ENCODE measurements at places on chromosomes 12 and 14.

DNA sequence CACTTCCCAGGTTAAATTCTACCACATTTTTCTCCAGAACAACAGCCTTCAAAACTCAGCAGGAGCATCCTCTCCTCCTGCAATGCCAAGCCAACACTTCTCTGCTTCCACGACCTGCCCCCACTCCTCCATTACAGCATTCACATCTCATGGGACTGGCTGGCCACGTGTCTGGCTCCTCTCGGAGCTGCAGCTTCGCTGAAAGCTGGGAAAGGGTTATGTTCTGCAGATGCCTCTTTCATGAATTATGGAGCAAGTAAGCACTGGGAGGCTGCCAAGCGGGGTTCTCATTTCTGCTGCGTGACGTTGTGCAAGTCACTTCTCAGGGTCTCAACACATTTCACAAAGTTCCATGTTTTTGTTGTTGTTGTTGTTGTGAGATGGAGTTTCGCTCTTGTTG lies 142.2 kb upstream of the RFLNA start:
- no peak for DNase-seq

DNA sequence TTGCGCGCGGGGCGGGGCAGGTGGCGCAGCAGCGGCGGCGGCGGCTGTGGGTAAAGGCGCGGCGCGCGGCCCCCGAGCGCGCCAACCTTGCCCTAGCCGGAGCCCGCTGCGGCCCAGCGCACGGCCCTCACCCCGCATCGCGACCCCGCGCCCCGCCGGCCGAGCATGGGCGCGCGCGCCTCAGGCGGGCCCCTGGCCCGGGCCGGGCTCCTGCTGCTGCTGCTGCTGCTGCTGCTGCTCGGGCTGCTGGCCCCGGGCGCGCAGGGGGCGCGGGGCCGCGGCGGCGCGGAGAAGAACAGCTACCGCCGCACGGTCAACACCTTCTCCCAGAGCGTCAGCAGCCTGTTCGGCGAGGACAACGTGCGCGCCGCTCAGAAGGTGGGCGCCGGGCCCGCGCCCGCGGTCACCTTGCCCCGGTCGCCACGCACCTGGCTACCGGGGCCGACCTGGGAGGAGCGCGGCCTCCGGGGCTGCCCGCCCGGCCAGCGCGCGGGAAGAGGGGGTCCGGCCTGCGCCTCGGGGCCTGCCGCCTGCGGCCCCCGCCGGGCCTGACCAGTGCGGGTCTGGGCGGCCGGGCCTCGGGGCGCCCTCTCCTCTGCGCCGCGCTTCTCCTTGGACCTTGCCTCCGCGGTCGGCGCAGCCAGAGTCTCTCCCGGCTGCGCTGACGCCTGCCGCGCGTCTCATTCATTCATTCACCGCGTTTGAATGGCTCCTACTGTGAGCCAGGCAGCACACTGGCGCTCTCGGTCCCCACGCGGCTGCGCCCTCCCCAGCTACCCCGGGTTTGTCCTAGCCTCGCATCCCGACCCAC lies at the start of gene BRI3BP:
Gene BRI3BP (plus strand): TSS at position 20 of the 811 bp plus-strand sequence. CDS start 146 bp downstream, at position 166.
- no peak for DNase-seq

- no peak for DNase-seq
These were observed 1.8 kb downstream of the GSC start for GRCh38 chr14:94768141-94768520.

DNA sequence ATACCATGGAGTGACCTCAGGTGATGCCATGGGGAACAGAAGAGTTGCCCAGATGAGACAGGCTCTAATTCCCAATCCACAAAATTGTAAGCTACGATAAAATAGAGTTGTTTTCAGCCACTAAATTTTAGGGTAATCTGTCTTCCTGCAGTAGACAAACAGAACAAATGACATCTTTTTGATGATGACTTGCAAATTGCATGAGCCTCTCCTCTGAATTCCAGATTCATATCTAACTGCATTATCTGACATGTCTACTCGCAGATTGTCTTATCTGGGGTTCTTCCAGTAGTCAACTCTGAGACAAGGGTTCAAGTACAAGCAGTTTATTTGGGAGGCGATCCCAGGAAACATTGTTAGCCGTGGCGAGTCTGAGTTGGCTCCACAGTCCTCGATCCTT lies 14.4 kb upstream of the ERC1 start:
- DNase-seq = no peak

DNA sequence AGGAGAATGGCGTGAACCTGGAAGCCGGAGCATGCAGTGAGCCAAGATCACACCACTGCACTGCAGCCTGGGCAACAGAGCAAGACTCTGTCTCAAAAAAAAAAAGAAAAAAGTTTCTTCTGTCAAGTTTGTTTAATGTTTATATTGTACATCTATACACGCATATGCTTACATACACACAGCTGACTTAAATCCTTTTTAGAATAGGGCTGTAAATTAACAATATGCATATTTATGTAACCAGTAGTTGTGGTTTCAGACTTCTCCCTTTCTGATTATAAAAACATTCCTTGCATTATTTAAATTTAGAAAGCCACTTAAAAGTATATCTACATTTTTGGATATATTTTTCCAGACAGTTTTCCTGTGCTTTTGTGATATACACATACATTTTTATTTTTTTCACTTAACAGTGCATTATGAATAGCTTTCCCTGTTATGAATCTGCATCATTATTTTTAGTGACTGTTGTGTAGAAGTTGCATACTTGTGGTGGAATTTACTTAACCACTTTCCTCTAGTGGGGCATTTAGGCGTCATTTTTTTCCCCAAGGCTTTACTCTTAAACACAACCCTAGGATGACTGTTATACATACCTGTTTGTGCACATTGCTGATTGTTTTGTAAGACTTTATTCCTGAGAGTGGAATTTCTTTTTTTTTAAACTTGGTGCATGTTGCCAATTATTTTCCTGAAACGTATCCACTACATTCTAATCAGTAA lies 29.4 kb downstream of the POLR3B start:
- DNase-seq = no peak

- DNase-seq = no peak
These were observed 70.5 kb upstream of the TRIM9 start for GRCh38 chr14:51165415-51165814.

DNA sequence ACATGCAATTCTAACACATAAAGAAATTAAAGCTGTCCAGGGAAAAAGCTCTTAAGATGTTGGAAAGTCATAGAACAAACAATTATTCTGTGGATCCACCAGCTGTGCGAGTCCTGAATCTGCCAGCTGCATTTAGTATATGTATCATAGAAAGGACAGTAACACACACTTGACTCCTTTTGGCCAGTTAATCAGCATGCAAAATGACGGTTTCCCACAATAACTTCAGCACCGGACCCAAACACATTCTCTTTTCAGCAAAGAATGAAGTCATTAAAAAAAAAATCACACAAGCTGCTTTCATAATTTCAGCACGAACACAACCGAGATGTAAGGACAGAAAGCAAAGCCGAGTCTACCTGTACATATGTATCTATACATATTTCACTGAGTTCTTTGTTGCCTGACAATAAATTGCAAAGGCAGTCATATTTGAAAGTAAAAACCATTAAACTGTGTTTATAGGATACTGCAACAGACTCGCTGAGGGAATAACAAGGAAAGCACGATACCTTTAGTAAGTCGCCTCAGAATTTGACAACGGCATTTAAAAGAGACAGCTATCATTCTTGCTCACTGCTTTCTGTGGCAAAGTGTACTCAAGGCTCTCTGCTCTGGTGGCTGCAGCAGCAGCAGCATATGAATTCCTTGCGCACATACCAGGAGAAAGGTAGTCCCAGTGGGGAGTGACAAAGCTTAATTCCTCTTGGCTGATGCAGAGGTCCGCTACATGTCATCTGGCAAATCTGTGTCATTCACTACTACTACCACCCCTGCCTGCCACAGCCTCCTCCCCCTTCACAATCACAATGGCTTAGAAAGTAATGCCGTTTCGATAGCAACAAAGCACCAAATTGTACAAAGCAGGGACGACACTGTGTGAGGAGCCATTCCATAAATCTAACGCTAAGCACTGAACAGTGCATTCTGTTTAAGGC lies at the start of gene GRIP1:
Gene GRIP1 (minus strand): TSS at position 739 of the 938 bp plus-strand sequence. CDS start 172 bp downstream, at position 567.
- DNase-seq = no peak

- DNase-seq = no peak
These were observed 62.7 kb downstream of the PELI2 start for GRCh38 chr14:56180754-56181542.

- DNase-seq = no peak
These were observed 2.5 kb downstream of the USP44 start for GRCh38 chr12:95548539-95549391.

GRCh38 chr14:21711360-21711961 lies 37.8 kb upstream of the OR4E1 start:
- no peak for DNase-seq

DNA sequence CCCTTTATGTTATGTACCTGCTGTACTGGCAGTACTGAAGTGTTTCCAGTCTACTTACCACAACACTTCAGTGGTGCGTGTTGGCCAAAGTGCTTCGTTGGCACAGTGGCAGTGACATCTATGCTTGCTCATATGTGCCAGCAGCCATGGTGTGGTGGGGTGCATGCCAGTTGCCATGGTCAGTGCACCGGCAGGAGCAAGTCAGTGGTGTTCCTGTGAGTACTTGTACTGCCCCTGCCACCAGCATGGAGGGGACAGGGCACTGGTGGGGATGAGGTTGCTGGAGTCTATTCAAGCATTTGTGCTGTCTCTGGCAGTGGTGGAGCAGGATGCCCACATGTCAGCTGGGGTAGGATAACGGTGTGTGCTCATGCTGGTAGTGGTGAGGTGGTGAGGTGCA lies 800.0 kb downstream of the TRHDE start:
- no peak for DNase-seq

- DNase-seq = no peak
These were observed 183.8 kb downstream of the CCDC59 start for GRCh38 chr12:82174383-82174782.

- no peak for DNase-seq
These were observed at the start of gene OASL for GRCh38 chr12:121038861-121039668. Gene OASL, minus strand, starts transcription at chr12:121039246. Its CDS starts 275 bp downstream, at chr12:121038971.

- no peak for DNase-seq
These were observed 168.4 kb upstream of the EGLN3 start for GRCh38 chr14:34119107-34119858.

- DNase-seq = no peak
These were observed 532.3 kb upstream of the TBX3 start for GRCh38 chr12:115216301-115216700.

GRCh38 chr12:89729946-89730459 lies 21.4 kb upstream of the ATP2B1 start:
- DNase-seq = no peak

GRCh38 chr14:29637411-29637810 lies 290.2 kb downstream of the PRKD1 start:
- no peak for DNase-seq

DNA sequence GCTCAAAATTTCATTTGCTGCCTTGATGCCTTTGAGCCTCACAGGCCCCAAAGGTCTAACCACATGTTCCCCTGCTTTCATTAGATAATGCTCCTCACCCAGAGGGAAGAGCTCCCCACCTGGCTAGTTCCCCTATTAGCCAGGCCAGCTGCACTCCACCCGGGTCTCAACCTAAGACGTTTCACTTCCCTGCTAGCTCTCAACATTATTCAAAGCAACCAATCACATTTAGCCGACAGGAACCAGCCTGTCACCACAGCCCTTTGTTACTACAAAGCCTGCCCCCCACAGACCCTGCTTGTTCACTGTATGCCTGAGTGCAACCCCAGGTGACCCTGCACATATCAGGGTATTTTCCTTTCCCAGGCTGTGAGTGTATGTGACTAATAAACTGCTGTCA lies 78.6 kb downstream of the SLC15A5 start:
- DNase-seq = no peak

DNA sequence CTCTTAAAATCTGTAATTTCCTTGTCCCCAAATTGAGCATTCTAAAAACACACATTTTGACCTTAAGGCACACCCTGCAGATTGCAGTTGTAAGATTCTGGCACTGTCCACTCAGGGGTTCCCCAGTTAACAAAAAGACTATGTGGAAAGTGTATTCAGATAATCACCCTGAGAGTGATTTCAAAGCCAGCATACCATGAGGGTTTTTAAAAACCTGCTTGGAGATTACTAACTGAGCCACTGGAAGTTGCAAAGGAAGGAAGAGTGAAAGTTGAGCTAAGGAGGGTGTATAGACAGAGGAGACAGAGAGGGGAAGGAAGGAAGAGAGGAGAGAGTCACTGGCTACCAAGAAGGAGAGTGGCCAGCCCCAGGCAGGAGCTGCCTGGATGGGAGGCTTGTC lies 82.6 kb downstream of the EML1 start:
- DNase-seq = no peak

GRCh38 chr12:64674367-64674922 lies 64.2 kb downstream of the RASSF3 start:
- DNase-seq = no peak

DNA sequence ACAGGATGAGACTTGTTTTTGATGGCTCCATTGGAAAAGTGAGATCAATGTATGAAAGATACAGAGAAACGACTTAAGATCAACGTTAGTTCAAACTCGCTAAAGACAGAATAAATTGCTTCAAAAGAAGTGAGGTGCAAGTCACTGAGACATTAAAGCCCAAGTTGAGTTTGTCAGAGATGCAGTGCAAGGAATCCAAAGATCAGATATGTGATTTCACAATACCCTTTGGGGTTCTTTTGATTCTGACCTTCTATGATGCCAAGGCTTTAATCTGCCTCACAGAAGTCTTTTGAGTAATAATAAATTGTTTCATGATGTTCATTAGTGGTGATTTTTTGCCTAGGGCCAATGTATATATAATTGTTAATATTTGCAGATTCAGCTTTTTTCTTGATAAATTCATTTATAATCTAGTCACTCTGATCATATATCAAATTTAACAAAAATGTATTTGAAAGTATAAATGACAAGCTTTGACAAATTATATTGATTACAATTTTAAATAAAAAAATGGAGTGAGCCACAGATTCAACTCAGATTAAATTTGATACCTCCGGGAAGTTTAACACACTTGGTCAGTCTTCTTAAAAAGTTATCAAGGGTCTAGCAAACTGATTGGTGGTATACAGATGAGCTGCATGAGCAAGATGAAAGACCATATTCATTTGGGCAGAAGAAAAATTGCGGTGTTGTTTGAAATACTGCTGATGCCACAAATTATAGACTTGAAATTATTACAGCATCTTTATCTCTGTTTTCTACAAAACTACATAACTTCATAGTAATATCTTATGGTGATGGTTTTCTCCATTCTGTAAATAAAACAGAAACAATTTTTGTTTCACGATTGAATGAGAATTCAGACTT lies 144.8 kb upstream of the FAR2 start:
- no peak for DNase-seq

- no peak for DNase-seq
These were observed 3.8 kb upstream of the PDE3A start for GRCh38 chr12:20364501-20364900.

All from GOT3 (cell line).